ENCODE measurements at places on chromosomes 11 and 22.

GRCh38 chr22:29426476-29426875, 11.9 kb upstream of the RFPL1 start:
- no peak for DNase-seq

- DNase-seq, result no peak
These were observed 1.6 kb upstream of the RPS19BP1 start for GRCh38 chr22:39534092-39534506.

- no peak for DNase-seq
These were observed 66.9 kb downstream of the TBC1D22A start for GRCh38 chr22:46829117-46829891.

DNA sequence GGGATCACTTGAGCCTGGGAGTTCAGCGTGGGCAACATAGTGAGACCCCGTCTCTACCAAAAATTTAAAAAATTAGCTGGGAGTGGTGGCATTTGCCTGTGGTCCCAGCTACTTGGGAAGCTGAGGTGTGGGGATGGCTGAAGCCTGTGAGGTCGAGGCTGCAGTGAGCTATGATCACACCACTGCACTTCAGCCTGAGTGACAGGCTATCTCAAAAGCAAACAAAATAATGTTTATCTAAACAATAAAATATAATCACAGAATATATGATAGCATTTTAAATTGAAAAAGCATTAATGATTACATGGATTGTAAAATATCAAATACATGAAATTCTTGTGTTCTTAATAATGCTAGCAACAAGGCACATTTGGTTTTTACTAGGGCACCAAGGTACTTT, 2.7 kb downstream of the BEST1 start:
- DNase-seq, result no peak

DNA sequence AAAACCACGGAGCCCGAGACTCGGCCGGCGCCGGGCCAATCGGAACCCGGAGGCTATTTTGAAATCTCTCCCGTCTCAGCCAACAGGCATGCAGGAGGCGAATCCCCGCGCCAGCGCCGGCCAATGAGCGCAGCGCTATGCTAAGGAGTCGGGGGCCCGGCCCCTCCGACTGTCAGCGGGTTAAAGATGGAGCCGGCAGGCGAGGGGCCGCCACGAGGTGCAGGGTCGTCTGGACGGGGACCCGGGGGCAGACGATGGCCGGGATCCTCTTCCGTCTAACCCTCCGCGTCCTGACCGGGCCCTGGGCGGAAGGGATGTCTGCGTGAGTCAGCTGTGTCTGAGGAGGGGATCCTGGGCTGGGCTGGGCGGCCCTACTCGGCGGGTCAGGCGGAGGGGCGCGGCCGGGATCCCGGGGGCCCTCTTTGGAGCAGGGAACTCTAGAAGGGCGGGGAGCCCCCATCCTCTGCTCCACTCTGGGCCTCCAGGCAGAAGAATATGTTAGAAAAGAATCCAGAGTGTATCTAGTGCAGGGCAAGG, 10.0 kb downstream of the SDF2L1 start:
- peak; percentile 72 for DNase-seq

DNA sequence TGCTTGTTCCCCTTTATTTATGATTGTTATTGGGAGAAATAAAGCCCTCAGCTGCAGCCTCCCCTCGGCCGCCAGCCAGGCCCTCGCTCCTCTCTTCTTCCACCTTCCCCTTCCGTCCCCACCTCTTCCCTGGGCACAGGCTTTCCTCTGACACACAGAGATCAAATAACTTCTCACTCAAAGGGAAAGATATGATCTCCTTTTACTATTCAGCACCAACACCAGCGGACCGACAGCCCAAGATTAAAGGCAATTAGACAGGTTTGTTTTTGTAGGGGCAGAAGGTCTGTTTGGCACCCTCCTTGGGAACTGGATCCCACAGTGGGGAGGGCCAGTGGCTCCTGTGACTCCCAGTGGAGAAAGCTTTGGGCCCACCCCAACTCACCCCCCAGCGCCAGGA, 23.0 kb downstream of the NECTIN1 start:
- no peak for DNase-seq

DNA sequence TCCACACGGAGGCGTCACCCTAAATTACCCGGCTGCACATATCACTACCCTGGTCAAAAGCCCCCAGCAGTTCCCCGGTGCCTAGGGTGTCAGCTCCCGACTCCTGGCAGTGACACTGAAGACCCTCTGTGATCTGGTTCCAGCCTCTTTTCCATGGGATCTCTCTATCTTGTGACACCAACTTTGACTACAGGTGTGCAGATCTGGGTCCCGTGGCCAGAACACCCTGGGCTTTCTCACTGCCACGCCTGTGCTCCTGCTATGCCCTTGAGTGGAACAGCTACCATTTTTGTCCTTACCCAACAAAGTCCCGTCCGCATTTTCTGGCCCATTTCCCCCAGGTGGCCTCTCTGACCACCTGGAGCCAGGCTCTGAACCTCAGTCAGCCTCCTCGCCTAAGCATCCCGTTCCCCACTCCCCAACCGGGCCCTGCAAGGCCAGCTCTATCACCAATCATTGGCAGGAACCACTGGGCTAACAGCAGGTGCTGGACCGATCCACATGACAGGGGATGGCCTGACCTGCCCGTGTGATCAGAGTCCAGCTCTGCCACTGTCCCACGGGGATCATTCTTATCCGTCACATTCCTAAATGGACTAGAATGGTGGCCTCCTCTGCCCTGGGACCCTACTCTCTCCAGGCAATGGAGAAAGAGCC, 20.7 kb upstream of the CBX7 start:
- no peak for DNase-seq

GRCh38 chr11:128535468-128536457, 51.6 kb downstream of the ETS1 start:
- no peak for DNase-seq

DNA sequence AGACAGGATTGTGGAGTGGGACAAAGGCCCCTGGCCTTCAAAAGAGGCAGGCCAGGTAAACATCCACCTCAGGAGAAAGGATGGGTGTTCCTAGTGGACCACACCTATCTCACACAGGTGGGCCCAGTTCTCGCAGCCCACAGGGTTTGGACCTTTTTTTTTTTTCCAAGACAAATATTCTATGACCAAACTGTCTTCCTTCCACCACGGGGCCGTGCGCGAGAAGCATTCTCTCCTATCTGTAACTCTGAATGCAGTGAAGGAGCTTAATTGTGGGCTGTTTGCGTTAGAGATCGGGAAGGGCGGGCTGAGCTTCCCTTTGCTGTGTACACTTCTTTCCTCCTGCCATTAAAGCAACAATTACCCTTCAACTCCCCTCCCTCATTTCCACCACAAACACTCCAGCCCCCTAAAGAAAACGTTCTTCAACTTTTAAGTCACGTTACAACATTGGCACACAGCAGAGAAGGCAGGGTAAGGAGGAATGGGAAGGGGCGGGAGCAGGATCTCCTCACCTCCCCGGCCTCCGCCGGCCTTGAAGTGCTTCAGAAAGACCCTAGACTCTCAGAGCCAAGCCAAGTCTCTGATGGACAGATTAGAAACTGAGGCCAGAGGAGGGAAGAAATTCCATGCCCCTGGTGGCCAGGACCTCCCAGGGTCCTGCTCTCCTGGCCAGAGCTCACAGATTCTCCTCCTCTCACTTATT, 238.4 kb downstream of the BUD13 start:
- no peak for DNase-seq

GRCh38 chr11:72704028-72704782, 30.0 kb upstream of the PDE2A start:
- DNase-seq, result no peak

GRCh38 chr22:35089139-35089538, 23.2 kb downstream of the ISX start:
- DNase-seq, result no peak

DNA sequence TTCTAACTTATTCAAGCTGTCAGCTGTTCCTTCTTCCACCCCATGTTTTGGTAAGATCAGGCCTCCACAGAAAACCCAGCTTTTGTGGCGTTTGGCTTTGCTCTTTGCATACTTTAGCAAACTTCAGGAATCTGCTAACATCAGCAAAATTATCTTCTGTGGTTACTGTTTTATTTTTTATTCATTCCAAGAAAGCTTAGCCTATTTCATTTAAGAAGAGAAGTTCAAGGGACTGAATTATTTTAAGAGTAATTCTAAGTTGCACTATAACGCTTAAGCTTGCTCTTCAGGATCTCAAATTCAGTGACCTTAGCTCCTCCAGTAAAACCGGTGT, 1.1 kb downstream of the JHY start:
- no peak for DNase-seq

GRCh38 chr22:28279888-28280287, 360.8 kb upstream of the PITPNB start:
- DNase-seq, result no peak

GRCh38 chr11:116535120-116535519, 237.7 kb downstream of the BUD13 start:
- DNase-seq, result no peak

DNA sequence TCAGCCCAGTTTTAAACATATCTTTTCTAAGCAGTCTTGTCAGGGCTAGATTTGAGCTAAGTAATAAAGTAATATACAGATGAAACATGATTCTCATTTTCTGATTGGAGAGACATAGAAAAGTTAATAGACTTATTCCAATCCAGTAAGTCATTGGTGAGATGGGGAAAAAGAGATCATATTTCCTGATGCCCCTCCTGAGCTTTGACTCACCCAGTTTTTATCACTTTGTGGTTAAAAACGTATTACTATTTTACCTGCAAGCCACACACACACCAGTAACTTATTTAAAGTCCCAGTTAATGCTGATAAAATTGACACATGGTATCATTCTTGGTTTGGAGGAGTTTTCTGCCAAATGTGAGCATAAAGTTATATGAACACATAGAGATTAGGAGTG, 306.8 kb downstream of the CADM1 start:
- DNase-seq, result no peak

- DNase-seq, result no peak
These were observed 35.0 kb downstream of the MAFF start for GRCh38 chr22:38236786-38237185.

GRCh38 chr11:112023104-112023503, 2.1 kb upstream of the DLAT start:
- DNase-seq, result no peak

- DNase-seq, result no peak
These were observed 127.0 kb downstream of the COMMD9 start for GRCh38 chr11:36162006-36162882.

GRCh38 chr11:98630736-98631135, 390.0 kb upstream of the CNTN5 start:
- DNase-seq, result no peak

DNA sequence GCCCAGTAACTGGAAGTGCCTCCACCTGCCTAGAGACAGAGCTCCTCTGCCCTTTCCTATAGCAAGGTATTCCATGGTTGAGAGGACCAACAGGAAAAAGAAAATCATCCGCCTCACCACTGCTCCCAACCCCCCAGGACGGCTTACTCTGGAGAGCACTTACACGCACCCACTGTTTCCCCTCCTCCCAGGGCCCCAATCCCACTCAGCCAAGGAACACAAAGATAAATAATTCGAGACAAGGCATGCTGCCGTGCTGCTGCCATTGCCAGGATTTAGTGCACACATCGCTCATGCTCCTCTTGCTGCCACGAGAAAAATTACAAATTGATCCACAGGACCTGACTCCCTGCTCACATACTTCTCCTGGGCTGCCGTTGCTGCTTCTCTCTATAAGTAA, 516.6 kb downstream of the BUD13 start:
- no peak for DNase-seq

- no peak for DNase-seq
These were observed 13.8 kb downstream of the DENND5A start for GRCh38 chr11:9251311-9251710.

DNA sequence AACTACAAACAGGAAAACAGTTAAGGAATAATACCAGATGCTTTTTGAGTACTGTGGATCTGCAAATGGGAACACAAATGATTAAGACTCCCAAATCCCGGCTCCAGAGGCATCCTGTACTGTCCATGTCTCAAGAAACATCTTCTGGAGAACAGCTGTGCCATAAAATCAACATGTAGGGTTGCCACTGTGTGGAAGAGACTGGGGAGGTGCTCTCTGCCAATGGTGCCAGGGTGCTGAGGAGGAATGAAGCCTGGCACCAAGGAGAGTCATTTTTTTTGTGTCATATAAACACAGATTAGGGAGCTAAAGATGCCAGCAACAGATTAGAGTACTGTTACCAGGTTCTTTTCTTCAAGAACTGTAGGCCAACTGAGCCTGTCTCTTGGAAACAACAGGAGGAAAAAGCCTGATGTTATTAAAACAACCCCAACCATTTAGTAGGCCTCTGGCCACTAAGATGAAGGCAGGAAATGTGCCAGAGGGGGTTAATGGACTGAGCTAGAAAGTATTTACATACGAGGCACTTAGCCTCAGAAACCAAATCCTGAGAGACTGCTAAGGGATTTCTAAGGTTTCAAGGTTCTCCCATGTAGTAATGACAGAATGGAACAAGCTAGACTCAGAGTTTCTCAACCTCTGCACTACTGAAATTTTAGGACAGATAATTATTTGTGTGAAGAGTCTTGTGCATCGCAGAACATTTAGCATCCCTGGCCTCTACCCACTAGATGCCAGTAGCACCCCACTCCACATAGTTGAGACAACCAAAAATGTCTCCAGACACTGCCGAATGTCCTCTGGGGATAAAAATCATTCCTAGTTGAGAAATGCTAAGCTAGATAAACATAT, 54.6 kb upstream of the CHRM4 start:
- no peak for DNase-seq

GRCh38 chr22:42300259-42301076, 30.0 kb upstream of the TCF20 start:
- no peak for DNase-seq

DNA sequence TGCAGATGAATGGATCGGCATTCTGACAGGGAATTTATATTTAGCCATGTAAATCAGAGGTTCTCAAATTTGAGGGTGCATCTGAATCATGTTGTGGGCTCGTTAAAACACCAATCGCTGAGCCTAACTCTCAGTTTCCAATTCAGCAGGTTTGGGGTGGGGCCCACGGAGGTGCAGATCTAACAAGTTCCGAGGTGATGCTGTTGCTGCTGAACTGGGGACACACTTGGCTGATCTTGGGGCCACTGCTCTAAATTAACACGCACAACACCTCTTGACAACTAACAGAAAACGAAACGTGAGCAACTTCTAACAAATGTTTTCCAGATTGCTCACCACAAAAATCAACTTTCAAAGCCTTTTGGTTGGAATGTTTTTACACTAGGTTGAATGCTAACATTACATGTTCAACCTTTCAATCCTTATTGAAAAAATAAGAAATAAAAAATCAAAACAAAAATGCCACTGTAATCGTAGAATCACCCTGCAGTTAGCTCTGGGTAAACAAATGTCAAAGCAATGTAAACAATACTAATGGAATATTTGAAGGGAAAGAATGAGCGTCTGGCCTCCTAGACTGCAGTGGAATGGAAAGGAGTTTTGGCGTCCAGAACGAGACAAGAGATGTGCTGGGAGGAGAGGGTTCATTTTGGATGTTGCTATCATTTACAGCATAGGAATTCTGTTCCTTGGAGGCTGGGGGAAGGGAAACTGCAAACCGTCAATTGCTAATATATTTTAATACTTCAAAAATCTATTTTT, 68.3 kb upstream of the SLC6A5 start:
- no peak for DNase-seq

DNA sequence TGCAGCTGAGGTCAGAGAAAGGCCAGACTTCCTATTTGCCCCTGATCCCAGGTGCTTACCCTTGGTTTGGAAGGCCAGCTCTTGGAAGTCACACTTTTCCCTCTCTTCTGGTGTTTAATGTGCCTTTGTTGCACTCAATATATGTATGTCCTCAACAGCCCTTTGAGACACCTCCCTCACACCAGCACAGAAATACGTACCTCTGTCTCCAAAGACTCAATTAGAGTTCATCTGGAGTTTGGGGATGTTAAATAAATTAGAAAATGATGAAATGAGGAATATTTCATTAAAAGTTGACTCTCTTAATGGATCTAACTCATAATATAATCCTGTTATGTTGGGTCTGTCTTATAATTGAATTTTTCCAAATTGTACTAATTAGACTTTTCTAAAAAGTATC, at the start of gene OR9G4:
Gene OR9G4, minus strand, starts transcription at position 101 of the 400 bp plus-strand sequence. CDS start 4,931 bp downstream, outside the sequence.
- DNase-seq, result no peak
